Natural killer cell treated with Interleukin-12 subunit alpha and Interleukin-12 subunit beta and Interleukin-15 and Interleukin-18, amount 100 ng/mL, for 72 hours (primary cell): ENCODE measurements at places on chromosomes 2 and 18. TPM values are rescaled to one million over a fixed set of nuclear protein-coding genes. Genes with fewer than 3 reads are reported as not detected.

- DNase-seq: no peak
- no peaks in the 10 kb centered on the region for H3K27me3 ChIP-seq
- H3K4me1 ChIP-seq: peaks cover 25% of the 10 kb centered on the region
- H3K36me3 ChIP-seq: peaks cover 14% of the 10 kb centered on the region
- peak overlapping the region; percentile 99 for H3K4me3 ChIP-seq
Observed at GRCh38 chr18:2572171-2572569, 813 bp downstream of the NDC80 start.

GRCh38 chr2:8587920-8588830 is 93.7 kb upstream of the ID2 start:
- peak overlapping the region; percentile 49 for H3K4me3 ChIP-seq
- DNase-seq: peak; percentile 60
- H3K36me3 ChIP-seq: no peaks in the 10 kb centered on the region

- H3K4me1 ChIP-seq: peaks cover 3% of the 10 kb centered on the region
- DNase-seq: no peak
- no peaks in the 10 kb centered on the region for H3K27me3 ChIP-seq
- no peak overlapping the region for H3K4me3 ChIP-seq
Observed at GRCh38 chr2:203400805-203401585, 72.8 kb downstream of the ABI2 start.

DNA sequence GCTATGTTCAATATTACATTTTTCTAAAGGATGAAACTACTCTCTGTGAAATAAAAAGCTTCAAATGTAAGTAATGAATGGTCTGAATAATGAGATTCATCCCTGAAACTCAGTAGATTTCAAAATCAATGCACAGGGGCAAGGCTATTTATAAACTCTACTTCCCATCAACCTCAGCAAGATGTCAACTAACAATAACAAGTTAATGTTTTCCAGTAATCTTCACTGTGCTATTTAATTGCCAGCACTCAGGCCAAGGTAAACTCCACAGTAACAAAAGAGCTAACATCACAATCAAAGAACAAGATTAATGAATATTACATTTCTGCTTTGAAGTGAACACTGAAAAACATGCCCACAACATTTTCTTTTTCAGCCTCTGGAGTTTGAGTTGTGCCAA is 144.3 kb upstream of the ZFP36L2 start:
- H3K4me3 ChIP-seq: no peak overlapping the region
- no peaks in the 10 kb centered on the region for H3K36me3 ChIP-seq
- no peak overlapping the region for H3K27ac ChIP-seq
- H3K27me3 ChIP-seq: no peaks in the 10 kb centered on the region

DNA sequence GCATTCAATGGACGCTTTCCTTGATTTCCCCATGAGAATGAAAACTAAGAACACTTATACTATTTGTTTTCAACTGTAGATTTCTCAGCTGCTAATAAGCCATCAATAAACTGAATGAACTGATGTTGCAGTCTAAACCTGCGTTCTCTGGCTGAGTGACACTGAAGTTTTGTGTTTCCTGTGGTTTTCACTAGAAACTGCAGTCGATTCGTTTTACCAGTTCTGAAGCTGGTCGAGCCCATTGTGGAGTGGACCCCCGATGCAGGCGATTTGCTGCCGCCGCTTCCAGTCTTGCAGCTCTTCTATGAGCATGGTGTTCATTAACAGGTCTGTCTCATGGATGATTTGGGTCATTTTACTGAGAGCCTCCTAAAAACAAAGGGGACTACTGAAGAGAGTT is 50.6 kb upstream of the STAT1 start:
- H3K27ac ChIP-seq: peak overlapping the region; percentile 84
- H3K4me3 ChIP-seq: peak overlapping the region; percentile 86
- peaks cover 63% of the 10 kb centered on the region for H3K4me1 ChIP-seq
- no peaks in the 10 kb centered on the region for H3K27me3 ChIP-seq
- peaks cover 43% of the 10 kb centered on the region for H3K36me3 ChIP-seq

DNA sequence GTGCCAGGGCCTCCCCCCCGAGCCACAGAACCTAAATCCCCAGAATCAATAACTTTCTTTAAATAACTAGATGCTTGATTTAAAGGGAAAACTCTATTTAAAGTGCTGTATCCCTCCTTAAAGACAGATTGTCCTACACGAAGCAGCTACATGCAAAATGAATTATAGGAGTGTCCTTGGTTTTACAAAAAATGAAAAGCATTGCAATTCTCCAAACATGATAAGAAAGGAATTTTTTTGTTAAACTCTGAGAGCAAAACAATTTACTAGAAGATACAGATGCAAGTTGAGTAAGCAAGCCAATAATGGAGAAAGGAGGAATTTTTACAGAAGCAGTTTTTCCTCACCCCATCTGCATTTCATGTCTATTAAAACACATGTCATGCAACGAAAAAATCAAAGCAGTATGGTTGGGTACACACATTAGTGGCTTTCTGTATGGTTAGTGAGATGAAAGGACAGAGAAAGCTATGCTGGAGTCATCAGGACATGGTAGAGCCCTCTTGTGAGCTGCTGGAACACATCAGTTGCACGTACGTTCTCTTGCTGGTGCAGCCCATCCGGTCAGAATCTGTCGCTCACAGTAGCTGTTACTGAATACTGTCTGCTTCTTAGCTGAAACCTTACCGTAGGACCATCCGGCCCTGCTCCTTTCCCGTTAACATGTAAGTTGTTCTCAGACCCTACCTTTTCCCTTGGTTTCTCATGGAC is 25.9 kb upstream of the STEAP3 start:
- no peak overlapping the region for H3K27ac ChIP-seq
- H3K4me3 ChIP-seq: no peak overlapping the region
- DNase-seq: peak; percentile 20
- peaks cover 29% of the 10 kb centered on the region for H3K27me3 ChIP-seq
- H3K36me3 ChIP-seq: no peaks in the 10 kb centered on the region

- DNase-seq: no peak
- no peaks in the 10 kb centered on the region for H3K36me3 ChIP-seq
- H3K4me3 ChIP-seq: no peak overlapping the region
- peaks cover 8% of the 10 kb centered on the region for H3K27me3 ChIP-seq
- H3K27ac ChIP-seq: no peak overlapping the region
- no peaks in the 10 kb centered on the region for H3K4me1 ChIP-seq
Observed at GRCh38 chr18:59180150-59180845, 39.7 kb upstream of the GRP start.

CIB4 gene
- not detected for total RNA-seq

SPP2 gene
- total RNA-seq: not detected

CFAP53 gene
- total RNA-seq: 0.92 TPM

MYO7B gene
- total RNA-seq: not detected

CTAGE1 gene
- total RNA-seq: not detected

CDKL4 gene
- total RNA-seq: not detected
